Psoas muscle (tissue), 8 donors: ENCODE measurements at places on chromosomes 1 and 21. TPM values are rescaled to one million over a fixed set of nuclear protein-coding genes. Genes with fewer than 3 reads are reported as not detected.
A peak's percentile ranks its signal among the peaks of the same experiment; 100 is the strongest.

DNA sequence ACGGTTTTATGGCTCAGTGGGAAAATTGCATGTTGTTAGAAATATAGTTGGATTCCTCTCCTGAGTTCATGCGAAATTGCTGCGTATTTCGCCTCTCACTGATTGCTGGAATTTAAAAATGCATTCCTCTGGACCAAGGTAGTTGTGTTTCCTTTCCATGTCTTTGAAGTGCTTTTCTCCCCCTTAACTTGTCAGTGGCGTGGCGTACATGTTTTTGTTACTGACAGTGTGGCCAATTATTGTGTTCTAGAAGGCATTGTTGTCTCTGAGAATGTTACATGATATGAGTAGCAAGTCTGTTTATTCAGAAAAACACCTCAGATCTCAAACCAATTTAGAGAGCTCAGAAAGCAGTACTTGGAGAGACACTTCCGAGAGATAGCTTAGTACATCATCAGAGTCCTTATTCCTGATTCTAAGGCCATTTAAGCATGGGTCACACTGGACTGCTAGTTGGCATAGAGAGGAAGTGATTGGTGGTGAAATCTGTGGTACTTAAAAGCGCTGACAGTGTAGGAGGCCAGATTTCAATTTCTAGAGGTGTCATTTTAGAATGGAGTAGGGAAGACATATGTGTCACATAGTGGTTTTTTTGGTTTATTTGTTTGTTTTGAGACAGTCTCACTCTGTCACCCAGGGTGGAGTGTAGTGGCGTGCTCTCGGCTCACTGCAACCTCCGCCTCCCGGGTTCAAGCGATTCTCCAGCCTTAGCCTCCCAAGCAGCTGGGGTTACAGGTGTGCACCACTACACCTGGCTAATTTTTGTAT is 184.4 kb downstream of the RYR2 start:
- no peaks in the 10 kb centered on the region for H3K36me3 ChIP-seq
- H3K4me3 ChIP-seq, result no peak overlapping the region
- no peak overlapping the region for H3K27ac ChIP-seq
- H3K27me3 ChIP-seq, result no peaks in the 10 kb centered on the region
- DNase-seq, result no peak

DNA sequence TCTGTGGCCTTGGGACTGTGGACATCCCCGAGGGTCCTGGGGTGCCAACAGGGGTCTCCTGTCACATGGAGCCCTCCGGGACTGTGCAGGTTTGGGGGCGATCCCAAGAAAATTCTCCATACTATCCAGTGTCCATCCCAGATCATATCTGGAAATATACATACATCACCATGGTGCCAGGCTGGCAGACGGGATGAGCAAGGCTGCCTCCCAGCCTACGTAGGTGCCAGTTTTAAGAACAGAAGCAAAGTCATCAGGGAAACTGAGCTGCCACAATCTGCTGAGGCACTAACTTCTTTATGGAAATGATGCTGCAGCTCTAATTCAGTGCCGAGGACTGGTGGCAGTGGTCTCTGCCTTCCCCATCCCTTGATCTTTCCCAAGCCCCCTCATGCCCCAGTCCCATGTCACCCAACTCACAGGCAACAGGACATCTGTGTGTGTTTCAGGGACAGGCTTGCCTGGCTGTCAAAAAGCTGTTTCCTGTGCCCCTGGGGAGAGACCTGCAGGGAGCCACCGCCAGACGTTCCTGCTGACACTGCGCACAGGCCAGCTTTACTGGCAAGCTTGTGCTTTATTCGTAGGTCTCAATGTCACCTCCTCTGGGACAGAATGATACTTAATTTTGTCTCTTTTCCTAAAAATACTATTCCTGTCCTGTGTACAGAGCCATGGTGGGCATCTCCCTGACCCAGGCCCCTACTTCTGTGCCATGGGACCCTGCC is 15.5 kb downstream of the TEX35 start:
- H3K4me1 ChIP-seq, result no peaks in the 10 kb centered on the region
- DNase-seq, result no peak
- H3K27ac ChIP-seq, result no peak overlapping the region

DNA sequence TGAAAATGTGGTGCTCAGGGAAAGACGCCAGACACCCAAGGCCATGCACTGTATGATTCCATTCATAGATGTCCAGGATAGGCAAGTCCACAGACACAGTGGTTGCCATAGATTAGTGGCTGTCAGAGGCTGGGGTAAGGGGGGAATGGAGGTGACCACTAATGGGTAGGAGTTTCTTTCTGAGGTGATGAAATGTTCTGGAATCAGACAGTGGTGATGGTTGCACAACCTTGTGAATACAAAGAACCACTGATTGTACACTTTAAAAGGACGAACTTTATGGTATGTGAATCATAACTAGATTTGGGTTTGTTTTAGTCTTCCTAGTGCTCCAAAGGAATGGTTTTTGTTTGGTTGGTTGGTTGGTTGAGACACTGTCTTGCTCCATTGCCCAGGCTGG is 51.7 kb downstream of the PRAMEF20 start:
- no peaks in the 10 kb centered on the region for H3K4me1 ChIP-seq
- H3K4me3 ChIP-seq, result no peak overlapping the region
- no peak overlapping the region for H3K27ac ChIP-seq
- no peak for DNase-seq
- no peaks in the 10 kb centered on the region for H3K27me3 ChIP-seq

GRCh38 chr1:172359491-172359999 is 60.9 kb upstream of the C1orf105 start:
- peaks cover 15% of the 10 kb centered on the region for H3K4me1 ChIP-seq
- no peaks in the 10 kb centered on the region for H3K36me3 ChIP-seq
- no peak for DNase-seq
- no peaks in the 10 kb centered on the region for H3K27me3 ChIP-seq
- no peak overlapping the region for H3K27ac ChIP-seq

GRCh38 chr21:33197496-33197895 is 32.2 kb upstream of the IFNAR2 start:
- no peaks in the 10 kb centered on the region for H3K36me3 ChIP-seq
- peaks cover 17% of the 10 kb centered on the region for H3K4me1 ChIP-seq
- H3K4me3 ChIP-seq, result no peak overlapping the region
- H3K27ac ChIP-seq, result no peak overlapping the region
- H3K27me3 ChIP-seq, result no peaks in the 10 kb centered on the region

DNA sequence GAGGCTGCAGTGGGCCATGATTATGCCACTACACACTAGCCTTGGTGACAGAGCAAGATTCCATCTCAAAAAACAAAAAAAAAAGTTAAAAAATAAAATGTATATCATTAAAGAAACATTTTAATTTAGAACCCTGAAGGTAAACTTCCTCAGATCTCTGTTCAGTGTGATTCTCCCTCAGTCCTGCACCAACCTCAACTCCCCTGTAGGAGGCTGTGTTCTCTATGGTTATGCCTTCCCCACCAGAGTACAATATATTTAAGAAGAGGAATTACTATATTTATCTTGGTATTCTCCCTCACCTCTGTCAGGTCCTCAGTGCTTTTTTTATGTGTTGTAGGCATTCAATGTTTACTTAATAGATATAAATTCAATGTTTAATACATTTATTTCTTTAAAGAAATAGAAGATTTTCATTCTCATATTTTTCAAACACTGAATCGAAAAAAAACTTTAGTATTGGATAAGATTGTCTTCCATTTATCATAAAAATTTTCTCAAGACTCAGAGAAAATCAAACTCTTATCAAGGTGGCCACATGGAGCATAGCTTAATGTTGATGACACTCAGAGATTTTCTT is 4.8 kb upstream of the LRRC8B start:
- no peak for DNase-seq
- no peak overlapping the region for H3K4me3 ChIP-seq
- no peaks in the 10 kb centered on the region for H3K36me3 ChIP-seq
- peaks cover 16% of the 10 kb centered on the region for H3K4me1 ChIP-seq
- no peak overlapping the region for H3K27ac ChIP-seq
- H3K27me3 ChIP-seq, result no peaks in the 10 kb centered on the region

- no peak overlapping the region for H3K4me3 ChIP-seq
- H3K36me3 ChIP-seq, result no peaks in the 10 kb centered on the region
- no peaks in the 10 kb centered on the region for H3K27me3 ChIP-seq
- no peak for DNase-seq
Measured at GRCh38 chr21:32548978-32549377, 36.3 kb downstream of the TCP10L start.

- no peak for DNase-seq
- no peak overlapping the region for H3K27ac ChIP-seq
- H3K4me1 ChIP-seq, result no peaks in the 10 kb centered on the region
- no peaks in the 10 kb centered on the region for H3K27me3 ChIP-seq
Measured at GRCh38 chr1:223201967-223202366, 58.9 kb upstream of the TLR5 start.

DNA sequence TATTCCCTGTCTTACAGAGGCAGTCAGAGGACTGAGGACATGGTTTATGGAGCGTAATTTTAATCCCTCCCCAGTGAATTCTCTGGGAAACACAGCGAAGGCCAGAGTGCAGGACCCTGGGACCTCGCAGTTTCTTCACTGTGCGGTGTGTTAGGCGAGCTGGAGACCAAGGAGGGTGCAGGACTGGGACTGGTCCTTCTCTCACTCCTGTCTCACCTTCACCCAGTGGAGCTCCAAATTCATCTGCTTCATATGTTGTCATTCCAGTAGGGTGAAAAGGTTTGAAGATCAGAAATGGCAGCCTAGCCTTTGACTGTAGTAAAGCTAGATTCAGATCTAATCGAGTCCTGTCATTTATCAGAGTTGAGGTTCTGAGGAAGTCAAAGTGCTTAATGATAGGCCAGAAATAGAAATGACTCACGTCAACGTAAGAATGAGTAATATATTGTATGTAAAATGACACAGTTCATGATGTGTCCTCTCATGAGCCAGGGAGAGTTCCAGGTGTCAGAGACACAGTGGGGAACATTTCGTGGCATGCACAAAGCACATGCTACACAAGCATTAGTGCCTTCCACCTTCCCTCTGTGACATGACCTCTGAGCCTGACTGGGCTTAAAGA is 647.5 kb downstream of the SMYD3 start:
- no peaks in the 10 kb centered on the region for H3K27me3 ChIP-seq
- no peaks in the 10 kb centered on the region for H3K36me3 ChIP-seq
- no peak overlapping the region for H3K27ac ChIP-seq
- no peak for DNase-seq

GRCh38 chr1:114026797-114027196 is 47.5 kb downstream of the OLFML3 start:
- H3K27me3 ChIP-seq, result no peaks in the 10 kb centered on the region
- peak overlapping the region; percentile 86 for H3K27ac ChIP-seq
- peaks cover 48% of the 10 kb centered on the region for H3K4me1 ChIP-seq
- H3K4me3 ChIP-seq, result no peak overlapping the region

GRCh38 chr1:54379555-54380289 is 26.5 kb downstream of the SSBP3 start:
- H3K4me3 ChIP-seq, result peak overlapping the region; percentile 39
- peaks cover 81% of the 10 kb centered on the region for H3K4me1 ChIP-seq
- peak overlapping the region; percentile 50 for H3K27ac ChIP-seq
- DNase-seq, result peak; percentile 61
- H3K27me3 ChIP-seq, result no peaks in the 10 kb centered on the region

DNA sequence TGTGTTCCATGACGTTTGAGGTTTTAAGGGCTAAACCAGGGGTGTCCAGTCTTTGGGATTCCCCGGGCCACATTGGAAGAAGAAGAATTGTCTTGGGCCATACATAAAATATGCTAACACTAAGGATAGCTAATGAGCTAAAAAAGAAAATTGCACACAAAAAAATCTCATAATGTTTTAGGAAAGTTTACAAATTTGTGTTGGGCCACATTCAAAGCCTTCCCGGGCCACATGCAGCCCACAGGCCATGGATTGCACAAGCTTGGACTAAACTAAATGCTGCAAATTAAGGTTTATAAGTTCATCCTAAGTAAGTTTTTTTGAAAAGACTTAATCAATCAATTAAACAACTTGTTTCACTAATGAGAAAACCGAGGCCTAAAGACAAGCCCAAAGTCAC is 21.9 kb downstream of the NIBAN1 start:
- peaks cover 4% of the 10 kb centered on the region for H3K36me3 ChIP-seq
- no peaks in the 10 kb centered on the region for H3K27me3 ChIP-seq
- H3K4me3 ChIP-seq, result no peak overlapping the region
- no peak for DNase-seq
- H3K27ac ChIP-seq, result peak overlapping the region; percentile 25
- peaks cover 3% of the 10 kb centered on the region for H3K4me1 ChIP-seq

WNT3A gene
- total RNA-seq, result not detected

FCRL6 gene
- 0.32 TPM for total RNA-seq
